ENCODE measurements at places on chromosomes 1 and 21.

GRCh38 chr1:167776151-167776550 is 54.4 kb downstream of the MPZL1 start:
- no peak for DNase-seq

DNA sequence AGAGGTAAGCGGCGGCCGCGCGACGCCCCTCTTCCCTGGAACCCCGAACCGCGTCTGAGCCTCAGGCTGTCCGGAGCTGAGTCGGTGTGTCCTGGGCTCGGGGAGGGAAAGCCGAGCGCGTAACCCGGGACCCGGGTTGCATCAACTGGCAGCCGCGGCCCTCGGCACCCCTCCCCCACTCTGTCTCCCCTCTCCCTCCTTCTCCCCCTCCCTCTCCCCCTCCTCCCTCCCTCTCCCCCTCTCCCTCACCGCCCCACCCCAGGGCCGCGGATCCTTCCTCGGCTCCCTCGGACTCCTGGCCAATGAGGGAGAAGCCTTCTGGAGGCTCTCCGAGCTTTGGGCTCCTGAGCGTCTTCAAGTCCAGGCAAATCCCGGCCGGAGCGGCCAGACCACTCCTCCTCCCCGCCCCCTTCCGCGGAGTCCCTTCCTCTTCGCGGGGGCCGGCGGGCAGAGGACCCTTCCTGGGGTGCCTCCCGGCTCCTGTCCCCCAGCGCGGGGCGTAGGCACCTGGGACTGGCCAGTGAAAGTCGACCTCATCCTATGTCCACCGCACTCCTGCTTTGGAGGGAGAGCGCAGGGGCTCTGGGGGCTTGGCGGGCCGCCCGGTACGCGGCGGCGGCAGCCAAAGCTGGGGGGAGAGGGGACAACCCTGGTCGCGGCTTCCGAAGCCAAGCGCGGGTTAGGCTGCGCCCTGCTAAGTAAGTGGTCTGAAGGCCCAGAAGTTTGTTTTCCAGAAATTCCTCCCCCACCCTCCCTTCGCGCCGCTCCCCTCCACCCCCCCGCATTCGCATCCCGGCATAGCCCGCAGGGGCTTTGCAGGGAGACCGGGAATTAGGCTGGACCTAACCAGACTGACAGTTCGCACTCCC is 850 bp downstream of the SESN2 start:
- DNase-seq = no peak

- DNase-seq = no peak
Measured at GRCh38 chr1:206797534-206798383, 25.5 kb upstream of the IL10 start.

- DNase-seq = no peak
Measured at GRCh38 chr1:21773585-21773984, 9.4 kb downstream of the USP48 start.

GRCh38 chr1:206455666-206456344 is 14.5 kb upstream of the IKBKE start:
- DNase-seq = no peak

- DNase-seq = no peak
Measured at GRCh38 chr1:69269491-69269890, 298.2 kb upstream of the LRRC7 start.

DNA sequence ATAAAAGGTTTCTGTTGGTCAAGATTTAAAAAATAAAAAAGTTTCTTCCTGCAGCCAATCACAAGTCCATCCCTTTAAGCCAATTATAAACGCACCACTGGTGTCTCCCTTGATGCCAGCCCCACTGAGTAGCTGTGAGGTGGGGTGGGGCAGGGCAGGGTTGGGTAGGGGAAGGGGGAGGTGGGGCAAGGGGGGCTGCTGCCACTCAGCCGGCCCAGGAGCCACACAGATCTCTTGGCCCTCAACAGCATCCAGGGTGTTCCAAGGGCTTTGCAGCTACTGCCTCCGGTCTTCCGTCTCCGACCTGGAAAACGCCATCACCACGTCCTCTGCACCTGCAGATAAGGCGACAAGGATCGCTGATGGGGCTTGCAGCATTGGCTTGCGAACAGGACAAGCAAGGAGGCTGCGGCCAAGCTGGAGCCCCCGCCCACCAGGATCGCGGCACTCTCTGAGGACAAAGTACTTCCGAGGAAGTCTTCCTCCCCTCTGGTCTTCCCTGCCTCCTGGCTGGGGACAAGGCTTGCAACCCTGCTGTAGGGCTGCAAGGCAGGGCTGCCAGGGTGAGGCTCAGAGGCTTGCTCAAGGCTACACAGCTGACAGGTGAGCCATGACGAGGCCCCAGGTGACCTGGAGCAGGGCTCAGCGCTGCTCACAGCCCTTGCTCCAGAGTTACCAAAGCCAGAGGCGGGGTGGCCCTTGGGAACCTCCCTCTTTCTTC is 26.8 kb upstream of the CLSTN1 start:
- DNase-seq = no peak
